ENCODE measurements at places on chromosomes 11 and 22.

DNA sequence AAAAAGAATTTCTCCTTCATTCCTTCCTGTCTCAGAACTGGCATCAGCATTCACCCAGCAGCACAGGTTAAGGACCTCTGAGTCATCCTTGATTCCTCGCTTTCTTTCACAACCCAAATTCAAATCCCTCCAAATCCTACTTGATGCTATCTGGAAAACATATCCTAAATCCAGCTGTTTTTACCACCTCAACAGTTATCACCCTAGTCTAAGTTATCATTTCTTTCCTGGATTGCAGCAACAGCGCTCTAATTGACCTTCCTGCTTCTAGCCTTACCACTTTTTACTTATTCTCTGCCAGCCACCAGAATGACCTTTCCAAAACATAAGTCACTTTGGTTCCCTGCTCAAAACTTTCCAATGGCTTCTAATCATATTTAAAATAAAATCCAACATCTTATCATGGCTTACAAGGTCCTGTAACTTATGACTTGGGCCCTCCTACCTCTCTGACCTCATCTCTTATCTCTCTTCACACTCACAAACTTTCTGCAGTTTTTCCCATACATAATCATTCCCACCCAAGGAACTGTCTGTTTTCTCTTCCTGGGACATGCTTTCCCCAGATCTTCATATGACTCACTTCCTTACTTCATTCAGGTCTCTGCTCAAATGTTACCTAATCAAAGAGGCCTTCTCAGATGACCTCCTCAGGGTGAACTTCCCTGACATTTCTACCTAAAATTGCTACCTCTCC lies 119.4 kb downstream of the TTC28 start:
- no peak for DNase-seq

DNA sequence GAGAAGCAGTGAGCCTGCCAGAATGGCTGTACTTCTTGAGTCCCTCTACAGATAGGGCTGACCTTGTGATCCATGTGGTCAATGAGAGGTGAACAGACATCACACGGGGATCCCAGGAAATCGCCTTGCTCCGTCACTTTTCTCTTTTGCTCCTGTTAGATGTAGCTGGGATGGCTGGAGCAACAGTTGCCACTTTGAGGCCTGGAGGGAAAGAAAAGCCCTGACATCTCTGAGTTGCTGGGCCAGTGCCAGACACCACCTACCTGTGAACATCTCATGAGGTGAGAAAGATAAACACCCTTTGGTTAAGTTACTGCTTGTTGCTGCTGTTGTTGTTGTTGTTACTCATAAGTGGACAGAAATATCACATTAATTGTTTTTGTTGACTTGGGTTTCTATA lies 840.3 kb downstream of the TBC1D22A start:
- no peak for DNase-seq

GRCh38 chr22:28801845-28802594 lies 1.7 kb upstream of the XBP1 start:
- no peak for DNase-seq

DNA sequence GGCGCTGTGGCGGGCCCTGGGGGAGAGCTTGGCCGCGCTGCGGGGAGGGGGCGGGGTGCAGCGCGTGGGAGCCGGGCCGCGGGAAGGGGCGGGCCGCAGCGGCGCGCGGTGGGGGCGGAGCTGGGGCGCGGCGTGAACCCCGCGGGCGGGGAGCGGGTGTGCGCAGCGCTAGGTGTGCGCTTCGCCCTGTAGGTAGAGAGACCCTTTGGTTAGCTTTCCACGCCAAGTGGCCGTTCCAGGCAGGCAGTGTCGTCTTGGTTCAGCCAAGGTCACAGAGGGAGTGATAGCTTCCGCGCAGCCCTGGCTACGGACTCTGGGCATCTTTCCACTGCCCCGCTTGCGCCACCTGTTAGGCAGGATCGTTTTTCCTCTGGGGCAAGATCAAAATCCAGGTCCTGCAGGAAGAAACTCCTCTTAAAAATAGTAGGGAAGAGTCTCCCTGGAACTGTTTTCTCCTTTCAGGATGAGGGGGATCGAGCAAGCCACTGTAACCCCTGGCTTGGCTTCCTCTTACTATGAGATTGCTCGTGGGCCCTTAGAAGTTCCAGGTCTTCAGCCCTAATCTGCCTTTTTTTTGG lies 434 bp downstream of the BANF1 start:
- no peak for DNase-seq

GRCh38 chr11:43833657-43834073 lies 47.0 kb upstream of the ALKBH3 start:
- no peak for DNase-seq

Measured in activated T-cell treated with anti-CD3 and anti-CD28 coated beads, Interleukin-2, amount 50 U/mL, for 72 hours (primary cell).